ENCODE measurements at places on chromosomes 3 and 15.

GRCh38 chr15:27538325-27538724 lies 560.8 kb downstream of the OCA2 start:
- no peak for DNase-seq

- no peak for DNase-seq
Measured at GRCh38 chr3:101791778-101792177, 12.8 kb downstream of the NXPE3 start.

DNA sequence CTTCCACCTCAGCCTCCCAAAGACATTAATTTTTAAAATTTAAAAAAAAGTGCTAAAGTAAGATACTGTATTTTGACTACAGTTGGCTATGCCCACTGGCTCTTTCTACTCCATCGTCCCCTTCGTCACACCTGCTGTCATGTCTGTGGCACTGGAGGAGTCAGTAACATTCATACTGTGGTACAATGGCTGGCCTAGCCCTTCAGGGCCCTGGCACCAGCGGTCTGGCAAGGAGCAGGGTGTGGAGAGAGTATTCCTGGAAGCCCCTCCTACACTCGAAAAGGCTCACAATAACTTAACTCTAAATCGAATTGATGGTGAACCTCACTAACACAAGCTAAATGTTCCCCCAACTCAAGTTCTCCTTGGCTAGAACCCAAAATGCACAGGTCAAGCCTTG lies 89.7 kb upstream of the RASGRF1 start:
- no peak for DNase-seq

DNA sequence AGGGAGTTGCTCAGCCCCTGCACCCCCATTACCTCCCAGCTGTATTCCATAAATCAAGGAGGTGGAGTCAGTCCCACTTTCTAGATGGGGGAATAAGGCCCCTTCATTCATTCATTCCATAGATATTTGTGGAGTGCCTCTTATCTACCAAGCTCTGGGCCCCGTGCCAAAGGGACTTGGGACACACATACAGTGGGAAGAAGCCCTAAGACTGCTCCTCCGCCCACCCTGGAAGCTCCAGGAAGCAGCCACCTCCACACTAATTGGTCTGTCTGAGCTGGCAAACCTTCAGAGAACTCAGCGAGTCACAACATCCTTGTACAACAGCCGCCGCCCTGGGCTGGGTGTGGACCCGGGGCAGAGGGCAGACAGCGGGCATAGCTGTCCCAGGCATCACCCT lies 6.4 kb downstream of the STRA6 start:
- peak; percentile 72 for DNase-seq

GRCh38 chr3:128549283-128550112 lies 56.5 kb upstream of the GATA2 start:
- peak; percentile 46 for DNase-seq

DNA sequence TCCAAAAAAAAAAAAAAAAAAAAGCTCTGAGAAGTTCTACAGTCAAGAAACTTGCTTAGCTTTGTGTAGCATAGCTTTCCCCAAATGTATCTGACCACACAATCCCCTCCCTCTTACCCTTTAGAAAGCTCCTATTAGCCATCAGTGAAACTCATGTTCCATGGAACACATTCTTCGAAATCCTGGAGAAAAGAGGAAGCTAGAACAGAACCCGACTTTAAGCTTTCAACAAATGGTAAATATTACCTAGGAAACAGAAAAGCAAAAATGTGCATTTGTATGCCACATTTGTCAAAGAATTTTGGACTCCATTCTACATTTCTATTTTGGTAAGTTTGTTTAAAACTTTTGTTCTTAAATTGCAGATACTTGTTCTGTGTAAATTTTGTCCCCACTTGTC lies 17.4 kb upstream of the CRTC3 start:
- DNase-seq: no peak

GRCh38 chr3:385151-385550 lies 188.6 kb downstream of the CHL1 start:
- DNase-seq: peak; percentile 27

DNA sequence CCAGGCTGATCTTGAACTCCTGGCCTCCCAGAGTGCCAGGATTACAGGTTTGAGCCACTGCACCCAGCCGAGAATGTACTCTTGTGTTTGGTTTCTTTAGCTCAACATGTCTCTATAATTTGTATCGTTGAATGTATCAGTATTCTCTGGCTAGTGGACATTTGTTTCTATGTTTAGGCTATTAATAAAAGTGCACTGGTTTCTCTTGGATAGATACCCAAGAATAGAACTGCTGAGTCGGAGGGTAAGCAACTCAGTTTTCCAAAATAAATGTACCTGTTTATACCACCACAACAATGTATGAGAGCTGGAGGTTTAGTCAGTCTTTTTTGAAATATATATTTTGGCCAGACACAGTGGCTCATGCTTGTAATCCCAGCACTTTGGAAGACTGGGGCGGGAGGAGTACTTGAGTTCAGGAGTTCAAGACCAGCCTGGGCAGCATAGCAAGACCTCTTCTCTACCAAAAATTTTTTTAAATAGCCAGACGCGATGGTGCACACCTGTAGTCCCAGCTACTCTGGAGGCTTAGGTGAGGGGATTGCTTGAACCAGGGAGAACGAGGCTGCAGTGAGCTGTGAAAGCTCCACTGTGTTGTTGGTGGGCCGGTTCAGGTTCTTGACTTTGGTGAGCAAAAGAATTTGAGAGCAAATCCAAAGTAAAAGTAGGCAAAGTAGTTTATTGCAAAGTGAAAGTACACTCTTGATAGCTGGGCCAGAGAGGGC lies 7.7 kb upstream of the IVD start:
- no peak for DNase-seq

Data from mammary epithelial cell (primary cell).